ENCODE measurements at places on chromosomes 13 and 19.
A peak's percentile ranks its signal among the peaks of the same experiment; 100 is the strongest.

GRCh38 chr13:97133955-97134354 lies 88.2 kb upstream of the MBNL2 start:
- no peak for DNase-seq
- H3K4me1 ChIP-seq: peaks cover 8% of the 10 kb centered on the region
- H3K27ac ChIP-seq: no peak overlapping the region
- H3K4me3 ChIP-seq: no peak overlapping the region

GRCh38 chr13:22468824-22469223 lies 712.0 kb upstream of the SGCG start:
- H3K4me1 ChIP-seq: no peaks in the 10 kb centered on the region
- H3K27ac ChIP-seq: no peak overlapping the region
- DNase-seq: no peak
- H3K27me3 ChIP-seq: no peaks in the 10 kb centered on the region
- H3K36me3 ChIP-seq: no peaks in the 10 kb centered on the region

GRCh38 chr13:114143806-114144605 lies 11.6 kb upstream of the RASA3 start:
- H3K27ac ChIP-seq: peak overlapping the region; percentile 67
- H3K4me1 ChIP-seq: peaks cover 22% of the 10 kb centered on the region

DNA sequence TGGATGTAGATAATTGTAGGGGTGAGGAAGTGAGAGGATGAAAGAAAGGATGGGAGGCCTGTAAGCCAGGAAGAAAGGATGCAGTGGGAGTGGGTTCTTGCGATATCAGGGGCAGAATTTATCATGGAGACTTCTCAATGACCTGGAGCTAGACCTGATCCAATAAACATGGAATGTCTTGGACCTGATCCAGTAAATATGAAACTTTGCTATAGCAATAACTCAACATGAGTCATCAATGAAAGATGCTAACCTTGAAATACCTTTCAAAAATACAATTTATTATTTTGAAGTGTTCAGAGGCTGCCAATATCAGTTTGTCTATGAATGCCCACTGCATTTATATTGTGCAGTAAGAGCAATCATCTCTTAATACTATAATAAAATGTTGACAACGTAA lies 279.5 kb downstream of the POU4F1 start:
- no peaks in the 10 kb centered on the region for H3K4me1 ChIP-seq
- no peak overlapping the region for H3K27ac ChIP-seq
- DNase-seq: no peak
- H3K4me3 ChIP-seq: no peak overlapping the region

GRCh38 chr13:73939603-73940002 lies 194.6 kb downstream of the KLF12 start:
- no peak overlapping the region for H3K27ac ChIP-seq
- no peak overlapping the region for H3K4me3 ChIP-seq
- no peak for DNase-seq
- no peaks in the 10 kb centered on the region for H3K27me3 ChIP-seq
- no peaks in the 10 kb centered on the region for H3K36me3 ChIP-seq
- no peaks in the 10 kb centered on the region for H3K4me1 ChIP-seq

DNA sequence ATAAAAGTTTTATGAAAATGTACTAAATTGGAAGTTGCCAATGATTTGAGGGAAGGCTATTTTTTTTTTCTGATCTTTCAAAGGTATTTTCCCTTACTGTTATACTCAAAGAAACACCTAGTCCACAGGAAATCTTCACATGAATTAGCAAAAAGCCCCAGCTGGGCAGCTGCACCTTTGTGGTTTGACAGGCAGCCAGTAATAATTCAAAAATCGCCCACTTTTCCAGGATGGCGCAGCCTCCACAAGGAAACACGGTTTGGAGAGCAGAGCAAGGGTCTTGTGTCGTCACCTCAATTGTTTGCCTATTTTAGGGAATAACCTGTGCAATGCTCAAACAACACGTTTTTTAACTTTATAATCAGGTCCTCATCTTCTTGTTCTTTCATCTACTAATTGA lies 324.9 kb upstream of the GPC6 start:
- no peak for DNase-seq
- H3K27me3 ChIP-seq: no peaks in the 10 kb centered on the region
- no peaks in the 10 kb centered on the region for H3K4me1 ChIP-seq
- H3K36me3 ChIP-seq: no peaks in the 10 kb centered on the region

- H3K27me3 ChIP-seq: peaks cover 30% of the 10 kb centered on the region
- no peaks in the 10 kb centered on the region for H3K36me3 ChIP-seq
- H3K4me1 ChIP-seq: no peaks in the 10 kb centered on the region
- no peak overlapping the region for H3K4me3 ChIP-seq
- DNase-seq: no peak
- H3K27ac ChIP-seq: no peak overlapping the region
Measured at GRCh38 chr19:776549-776948, 20.7 kb upstream of the PTBP1 start.

DNA sequence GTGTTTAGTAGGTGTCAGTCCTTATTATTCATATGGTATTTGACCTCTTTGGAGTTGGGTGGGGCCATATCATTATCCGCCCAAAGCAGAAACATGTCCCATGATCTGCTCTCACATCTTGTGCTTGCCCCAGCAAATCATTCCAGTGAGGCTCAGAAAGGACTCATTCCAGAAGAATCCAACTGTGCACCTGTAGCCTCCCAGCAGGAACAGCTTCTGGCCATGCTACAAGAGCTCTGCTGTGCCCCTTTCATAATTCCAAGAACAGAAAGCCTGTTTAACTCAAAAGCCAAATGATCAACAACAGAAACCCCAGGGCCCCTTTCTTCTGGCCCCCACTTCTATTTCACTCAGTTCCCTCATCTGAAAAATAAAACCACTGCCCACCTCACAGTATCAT lies 673.1 kb downstream of the DIAPH3 start:
- no peak for DNase-seq
- H3K27ac ChIP-seq: no peak overlapping the region
- no peak overlapping the region for H3K4me3 ChIP-seq
- no peaks in the 10 kb centered on the region for H3K27me3 ChIP-seq

- no peaks in the 10 kb centered on the region for H3K4me1 ChIP-seq
- H3K36me3 ChIP-seq: no peaks in the 10 kb centered on the region
- H3K27ac ChIP-seq: no peak overlapping the region
Measured at GRCh38 chr13:51645761-51646670, 61.8 kb downstream of the WDFY2 start.

DNA sequence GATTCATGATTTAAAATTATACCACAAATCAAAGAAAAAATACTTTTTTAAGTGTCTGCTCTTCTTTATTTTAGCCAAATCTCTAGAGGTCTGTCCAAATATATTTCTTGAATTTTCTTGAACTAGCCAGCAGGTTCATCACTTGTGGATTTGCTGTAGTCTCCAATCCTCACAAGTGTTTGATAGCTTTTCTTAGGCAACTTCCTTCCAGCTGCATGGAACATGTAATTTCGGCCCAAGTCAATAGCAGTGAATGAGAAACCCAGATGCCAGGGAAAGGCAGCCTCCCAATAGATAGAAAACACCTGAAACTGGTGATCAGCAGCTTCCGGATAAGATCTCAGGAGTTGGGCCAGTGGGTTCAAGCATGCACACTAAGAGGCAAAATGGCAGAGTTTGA lies 15.6 kb upstream of the RNASEH2B start:
- no peaks in the 10 kb centered on the region for H3K36me3 ChIP-seq
- peak overlapping the region; percentile 49 for H3K27ac ChIP-seq
- DNase-seq: no peak
- no peaks in the 10 kb centered on the region for H3K4me1 ChIP-seq
- no peaks in the 10 kb centered on the region for H3K27me3 ChIP-seq

DNA sequence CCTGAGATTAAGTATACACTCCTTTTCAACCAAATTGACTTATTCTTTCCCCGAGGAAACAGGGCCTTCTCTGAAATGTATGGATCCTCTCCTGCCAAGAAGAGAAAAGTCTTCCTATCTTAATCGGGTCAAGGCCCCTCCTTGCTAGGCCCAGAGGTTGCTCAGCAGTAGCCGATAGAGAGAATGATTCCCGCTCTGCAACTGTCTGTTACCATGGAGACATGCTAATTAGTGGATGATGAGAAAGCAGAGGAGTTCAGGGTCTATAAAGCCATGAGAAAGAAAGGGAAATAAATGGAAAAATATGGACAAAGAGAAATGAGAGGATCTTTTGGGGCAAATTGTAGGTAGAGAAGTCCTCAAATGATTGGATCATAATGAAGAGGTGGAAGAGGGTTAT lies 103.5 kb downstream of the POU4F1 start:
- H3K4me1 ChIP-seq: no peaks in the 10 kb centered on the region
- H3K4me3 ChIP-seq: no peak overlapping the region
- H3K27me3 ChIP-seq: no peaks in the 10 kb centered on the region
- H3K36me3 ChIP-seq: no peaks in the 10 kb centered on the region
- H3K27ac ChIP-seq: no peak overlapping the region

- no peak for DNase-seq
- no peak overlapping the region for H3K4me3 ChIP-seq
- peak overlapping the region; percentile 31 for H3K27ac ChIP-seq
- H3K27me3 ChIP-seq: no peaks in the 10 kb centered on the region
Measured at GRCh38 chr19:37980419-37981170, 73.6 kb downstream of the SIPA1L3 start.

Data from transverse colon (tissue), 4 donors.